ENCODE measurements at places on chromosomes 4 and X.

GRCh38 chrX:1213971-1214370 lies 1.5 kb upstream of the CRLF2 start:
- no peak for DNase-seq

- DNase-seq = no peak
Observed at GRCh38 chr4:10684631-10685030, at the start of gene CLNK. Gene CLNK, minus strand, starts transcription at chr4:10684768. Its CDS starts 16,899 bp downstream, at chr4:10667869.

GRCh38 chr4:70629469-70630090 lies 1.0 kb downstream of the ENAM start:
- DNase-seq = no peak

- DNase-seq = no peak
Observed at GRCh38 chrX:149950681-149951080, 12.4 kb upstream of the EOLA2 start.

- no peak for DNase-seq
Observed at GRCh38 chr4:114386637-114387233, 211.9 kb upstream of the UGT8 start.

All from GOT3 (cell line).